ENCODE measurements at places on chromosomes 1 and 21. TPM values are rescaled to one million over a fixed set of nuclear protein-coding genes. Genes with fewer than 3 reads are reported as not detected.

ABCA4 gene
- not detected for total RNA-seq

ASAP3 gene
- total RNA-seq, result 25.6 TPM

SLAMF9 gene
- not detected for total RNA-seq

DDX59 gene
- total RNA-seq, result 12.3 TPM

CCDC190 gene
- total RNA-seq, result 1.7 TPM

PLA2G2E gene
- not detected for total RNA-seq

OBSCN gene
- total RNA-seq, result 2.1 TPM

DIO1 gene
- total RNA-seq, result not detected

INAVA gene
- total RNA-seq, result 0.34 TPM

AIRE gene
- not detected for total RNA-seq

C8B gene
- not detected for total RNA-seq

GNG12 gene
- 85.6 TPM for total RNA-seq

RNF186 gene
- total RNA-seq, result not detected

GCSAML gene
- total RNA-seq, result not detected

COL9A2 gene
- 4.9 TPM for total RNA-seq

TNNI3K gene
- not detected for total RNA-seq

SHISA4 gene
- 23.6 TPM for total RNA-seq
